ENCODE measurements at places on chromosomes 16 and 17.

DNA sequence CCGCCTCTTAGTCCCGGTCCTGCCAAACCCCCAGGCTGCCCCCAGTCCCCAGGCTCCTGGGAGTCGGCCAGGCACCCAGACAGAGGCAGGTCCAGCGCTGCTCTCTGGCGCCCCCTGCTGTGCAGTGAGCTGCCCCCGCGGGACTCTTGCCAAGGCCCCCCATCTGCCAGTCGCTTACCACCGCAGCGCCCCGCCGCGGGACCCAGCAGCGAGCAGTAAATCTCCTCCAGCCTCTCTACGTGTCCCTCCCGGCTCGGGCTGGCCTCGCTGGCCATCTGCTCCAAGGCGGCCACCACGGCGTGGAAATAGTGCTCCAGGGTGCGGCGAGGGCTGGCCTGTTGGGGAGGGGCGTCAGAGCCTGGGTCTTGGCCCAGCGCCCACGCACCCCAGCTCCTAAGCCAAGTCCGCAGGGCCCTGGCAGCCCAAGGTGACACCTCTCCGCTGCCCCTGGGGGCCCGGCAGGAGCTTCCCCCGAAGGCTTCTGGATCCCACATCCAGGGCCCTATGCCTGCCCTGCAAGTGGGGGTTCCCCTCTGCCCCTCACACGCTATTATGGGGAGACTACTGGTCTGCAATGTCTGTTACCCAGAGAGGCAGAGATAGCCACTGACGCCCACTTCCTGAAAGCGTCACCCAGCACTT lies 33.7 kb upstream of the MFSD6L start:
- no peak for DNase-seq

- DNase-seq: no peak
Measured at GRCh38 chr16:27458258-27458657, 56.3 kb downstream of the IL21R start.

- no peak for DNase-seq
Measured at GRCh38 chr17:2271985-2272702, 31.4 kb downstream of the SMG6 start.

DNA sequence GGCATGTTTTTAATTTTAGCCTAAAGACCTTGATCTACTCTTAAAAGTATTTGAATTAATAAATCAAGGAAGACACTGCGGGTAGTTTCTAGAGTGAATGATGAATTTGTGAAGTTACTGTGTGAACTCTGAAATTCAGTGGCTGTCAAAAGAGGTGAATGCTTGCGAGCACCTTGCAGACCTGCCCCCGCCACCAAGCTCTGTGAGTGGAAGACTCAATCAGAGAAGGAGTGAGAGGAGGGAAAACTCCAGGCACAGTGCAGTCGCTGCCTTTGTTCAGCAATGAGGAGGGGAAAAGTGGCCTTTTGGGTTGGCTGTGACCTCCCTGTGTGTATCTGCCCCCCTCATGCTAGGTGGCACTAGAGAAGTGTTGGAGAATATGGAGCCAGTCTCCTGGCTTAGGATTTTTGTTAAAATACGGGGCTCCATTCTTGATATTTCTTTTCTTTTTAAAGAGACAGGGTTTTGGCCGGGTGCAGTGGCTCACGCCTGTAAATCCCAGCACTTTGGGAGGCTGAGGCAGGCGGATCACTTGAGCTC lies 53.0 kb downstream of the LDHD start:
- no peak for DNase-seq

DNA sequence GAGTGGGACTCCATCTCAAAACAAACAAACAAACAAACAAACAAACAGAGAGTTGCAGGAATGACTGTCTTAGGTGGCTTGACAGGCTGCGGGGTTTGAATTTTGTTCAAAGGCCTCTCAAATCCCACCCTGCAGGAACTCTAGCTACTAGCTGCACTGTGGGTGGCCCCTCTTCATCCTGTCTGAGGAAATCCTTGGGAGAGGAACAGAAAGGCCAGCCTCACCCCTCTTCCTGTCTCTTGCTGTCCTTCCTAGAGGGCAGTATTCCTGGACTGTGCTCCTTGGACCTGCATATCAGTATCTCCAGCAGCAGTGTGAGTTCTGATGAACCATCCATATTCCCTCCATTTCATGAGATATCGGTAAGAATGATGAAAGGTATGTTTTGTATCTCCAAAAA lies 2.0 kb upstream of the CCDC92B start:
- DNase-seq: no peak

- DNase-seq: no peak
Measured at GRCh38 chr16:4200781-4201137, 41.1 kb downstream of the SRL start.

DNA sequence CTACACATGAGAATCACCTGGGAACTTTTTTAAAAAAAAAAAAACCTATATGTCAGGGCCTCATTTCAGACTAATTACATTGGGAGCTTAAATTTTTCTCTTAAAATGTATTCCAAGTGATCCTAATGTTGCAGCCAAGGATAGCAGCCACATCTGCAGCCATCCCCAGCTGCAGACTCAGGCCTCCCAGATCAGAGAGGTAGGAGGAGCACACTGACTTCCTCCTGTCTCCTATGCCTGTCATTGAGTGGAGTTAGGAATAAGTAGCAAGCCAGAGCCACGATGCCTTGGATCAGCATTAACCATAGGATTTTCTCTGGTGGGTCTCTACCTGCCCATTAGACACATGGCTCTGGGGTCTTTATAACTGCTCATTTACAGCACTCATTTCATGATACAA lies 463.5 kb downstream of the HS3ST4 start:
- DNase-seq: no peak

DNA sequence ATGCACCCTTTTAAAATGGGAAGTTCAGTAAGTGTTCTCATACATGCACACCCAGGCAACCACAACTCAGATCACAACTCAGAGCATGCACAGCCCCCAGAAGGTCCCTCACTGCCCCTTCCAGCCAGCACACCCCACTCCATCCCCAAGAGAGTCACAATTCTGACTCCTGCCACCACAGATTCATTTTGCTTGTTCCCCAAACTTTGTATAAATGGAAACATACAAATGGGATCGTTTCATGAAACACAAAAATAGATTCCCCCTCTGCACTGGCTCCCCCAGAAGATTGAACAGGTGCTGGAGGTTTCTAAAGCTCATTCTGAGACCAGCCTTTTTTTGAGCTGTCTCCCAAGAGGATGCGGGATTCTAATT lies 3.3 kb upstream of the TNFRSF13B start:
- DNase-seq: no peak

- DNase-seq: peak; percentile 60
Measured at GRCh38 chr16:3149630-3150345, 15.0 kb downstream of the ZNF213 start.

DNA sequence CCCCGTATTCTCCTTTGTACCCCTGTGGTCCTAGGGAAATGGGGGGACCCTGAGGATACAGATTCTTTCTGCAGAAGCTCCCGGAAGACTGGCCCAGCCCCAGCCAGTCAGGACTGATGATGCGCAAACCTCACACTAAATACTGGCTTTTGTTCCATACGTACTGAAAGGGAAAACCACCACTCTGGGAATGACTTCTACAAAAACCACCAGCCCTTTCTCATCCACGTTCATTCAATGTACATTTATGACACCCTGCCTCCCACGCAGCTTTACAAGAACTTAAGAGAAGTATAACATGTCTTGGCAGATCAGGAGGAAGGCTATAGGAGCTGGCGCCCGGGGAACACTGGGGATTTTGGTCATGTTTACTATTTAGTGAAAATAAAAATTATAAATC lies 70.6 kb downstream of the MARCHF10 start:
- DNase-seq: no peak

DNA sequence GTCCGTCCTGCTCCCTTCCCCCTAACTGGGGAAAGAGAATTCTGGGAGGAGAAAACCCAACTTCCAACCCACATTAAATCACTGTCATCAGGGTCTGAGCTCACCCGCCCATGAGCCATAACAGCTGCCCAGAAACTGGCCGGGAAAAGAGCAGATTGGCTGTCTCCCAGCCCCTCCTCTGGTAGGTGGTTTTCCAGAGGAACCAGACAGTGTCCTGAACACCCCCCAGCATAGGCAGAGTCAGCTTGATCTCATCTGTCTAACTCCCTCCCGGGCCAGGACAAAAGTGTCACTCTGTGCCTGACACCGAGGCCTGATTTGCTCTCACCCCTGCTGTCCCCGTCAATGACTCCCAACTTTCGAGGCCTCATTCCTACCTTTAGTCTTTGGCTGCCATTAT lies 197.0 kb downstream of the AXIN2 start:
- DNase-seq: no peak

DNA sequence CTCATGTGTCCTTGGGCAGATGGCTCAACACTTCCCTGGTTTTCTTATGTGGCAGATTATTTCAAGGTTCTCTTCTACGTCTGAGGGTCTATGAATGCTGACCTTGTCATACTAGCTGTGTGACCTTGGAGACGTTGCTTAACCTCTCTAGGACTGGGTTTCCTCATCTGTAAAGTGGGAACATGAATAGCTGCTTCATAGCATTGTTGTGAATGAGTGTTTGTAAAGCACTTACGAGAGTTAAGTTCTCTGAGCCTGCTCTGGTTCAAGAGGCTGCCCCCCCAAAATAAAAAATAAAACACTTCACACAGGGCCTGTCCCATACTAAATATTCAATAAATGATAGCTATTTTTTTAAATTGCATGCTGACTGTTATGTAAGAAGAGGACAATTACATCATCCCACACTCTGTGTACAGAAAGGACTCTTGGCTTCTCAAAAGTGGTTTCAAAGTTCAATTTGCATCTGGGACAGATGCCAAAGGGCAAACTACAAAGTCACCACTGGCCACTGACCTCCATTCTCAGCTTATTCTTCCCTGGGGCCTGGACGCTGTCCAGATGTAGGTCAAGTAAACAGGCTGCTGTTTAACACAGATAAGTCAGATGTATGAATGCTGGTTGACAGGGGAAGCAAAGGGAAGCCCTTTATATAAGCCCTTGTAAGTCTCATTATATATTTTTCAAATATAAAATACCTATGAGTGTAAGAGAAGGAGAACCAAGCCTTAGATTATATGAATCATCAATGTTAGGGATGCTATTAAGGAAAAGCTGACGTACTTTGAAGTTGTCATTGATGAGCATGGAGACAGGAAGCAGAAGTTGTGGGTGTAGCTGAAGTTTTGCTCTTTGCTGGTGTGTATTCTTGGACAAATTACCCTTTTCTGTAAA lies 15.4 kb upstream of the NDEL1 start:
- no peak for DNase-seq

GRCh38 chr17:10762037-10762436 lies 32.2 kb upstream of the TMEM220 start:
- DNase-seq: no peak

DNA sequence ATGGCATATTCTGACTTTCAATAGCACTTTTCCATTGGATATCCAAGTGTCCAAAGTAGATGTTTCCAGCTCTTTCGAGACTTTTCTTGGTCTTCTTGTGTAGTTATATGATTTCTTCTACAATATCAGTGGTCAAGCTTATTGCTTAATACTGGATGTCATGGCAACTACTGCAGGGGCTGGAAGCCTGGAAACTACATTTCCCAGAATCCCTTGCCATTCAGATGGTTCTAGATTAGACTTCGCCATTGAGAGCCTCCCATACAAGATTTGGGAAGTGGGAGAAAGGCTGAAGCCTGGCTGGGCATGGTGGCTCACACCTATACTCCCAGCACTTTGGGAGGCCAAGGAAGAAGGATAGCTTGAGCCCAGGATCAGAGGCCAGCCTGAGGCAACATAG lies 153.6 kb downstream of the C16orf95 start:
- DNase-seq: no peak

DNA sequence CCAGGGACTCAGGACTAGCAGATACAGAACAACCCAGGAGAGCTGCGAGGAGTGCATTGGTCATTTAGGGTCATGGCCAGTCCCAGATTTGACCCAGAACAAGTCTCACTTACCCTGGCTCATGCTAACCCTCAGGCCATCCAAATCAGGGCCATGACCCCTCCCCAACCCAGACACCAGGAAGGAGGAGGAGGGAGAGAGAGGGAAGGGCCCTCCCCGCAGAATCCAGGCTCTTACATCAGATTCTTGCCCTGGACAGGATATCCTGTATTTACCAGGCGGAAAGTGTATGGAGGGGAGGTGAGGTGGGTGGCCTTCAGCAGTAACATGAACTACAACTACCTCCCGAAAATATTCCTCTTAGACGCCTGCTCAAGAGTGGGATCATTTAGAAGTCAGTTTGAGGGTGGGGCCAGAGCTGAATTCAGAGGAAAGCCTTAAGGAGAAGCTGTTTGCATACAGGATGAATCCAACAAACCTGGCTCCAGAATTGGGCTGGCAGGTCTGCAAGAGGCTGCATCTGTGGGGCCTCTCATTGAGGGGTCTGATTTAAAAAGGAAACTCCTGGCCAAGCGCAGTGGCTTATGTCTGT lies 2.1 kb downstream of the VAT1 start:
- no peak for DNase-seq

- DNase-seq: no peak
Measured at GRCh38 chr17:38894276-38894675, 24.4 kb downstream of the LASP1 start.

DNA sequence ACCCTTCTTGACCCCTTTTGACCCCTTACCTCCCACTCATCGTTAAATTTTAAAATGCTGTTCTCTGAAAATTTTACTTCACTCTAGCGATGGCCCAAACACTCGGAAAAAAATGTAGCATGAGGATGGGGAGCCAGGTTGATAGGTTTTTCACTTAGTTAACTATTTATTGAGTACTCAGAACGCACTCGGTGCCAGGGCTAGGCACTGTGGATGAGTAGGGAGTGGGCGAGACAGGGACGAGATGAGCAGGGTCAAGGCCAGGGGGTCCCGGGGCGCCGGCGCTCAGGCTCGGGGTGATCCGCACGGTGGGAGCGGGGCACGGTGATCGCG lies 392 bp downstream of the ZSCAN32 start:
- DNase-seq: no peak

- no peak for DNase-seq
Measured at GRCh38 chr17:58383892-58384462, 32.0 kb upstream of the SUPT4H1 start.

GRCh38 chr17:39581071-39581758 lies 26.5 kb downstream of the NEUROD2 start:
- DNase-seq: no peak

DNA sequence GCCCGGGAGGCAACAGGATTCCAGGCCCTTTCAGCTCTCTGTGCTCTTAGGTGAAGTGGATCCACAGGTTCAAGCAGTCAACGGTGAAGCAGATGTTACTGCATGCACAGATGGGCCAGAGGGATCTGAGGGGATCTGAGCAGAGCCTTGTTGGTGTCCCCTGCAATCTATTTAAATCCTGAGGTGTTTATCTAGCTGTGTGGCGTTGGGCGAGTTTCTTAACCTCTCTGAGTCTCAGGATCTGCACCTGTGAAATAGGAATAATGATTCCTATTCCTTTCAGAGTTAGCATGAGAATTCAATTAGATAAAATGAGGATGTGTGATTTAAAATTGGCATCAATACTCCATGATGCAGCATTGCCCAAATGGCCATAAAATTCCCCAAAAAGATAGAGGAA lies 237.3 kb upstream of the CDH5 start:
- no peak for DNase-seq

Measured in uterus (tissue), 4 donors.